ENCODE measurements at places on chromosomes 2 and 18.

GRCh38 chr18:7466190-7466589 is 100.9 kb upstream of the PTPRM start:
- no peak for DNase-seq

DNA sequence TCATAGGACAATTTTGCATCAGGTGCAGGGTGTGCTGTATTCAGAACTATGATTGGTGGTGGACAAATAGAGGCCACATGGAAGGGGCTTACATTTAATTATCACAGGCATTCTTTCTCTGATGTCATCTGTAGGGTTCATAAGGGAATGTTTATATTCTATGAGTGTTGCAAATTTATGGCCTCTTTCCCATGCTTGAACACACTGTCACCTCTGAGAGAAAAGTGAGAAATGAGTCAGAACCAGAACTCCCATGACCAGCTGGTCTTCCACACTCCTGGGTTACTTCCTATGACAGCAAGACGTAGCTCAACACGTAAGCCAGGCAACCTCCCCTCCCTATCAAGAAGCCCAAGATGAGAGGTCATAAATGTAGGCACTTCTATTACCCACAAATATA is 310.8 kb downstream of the PIEZO2 start:
- DNase-seq, result no peak

DNA sequence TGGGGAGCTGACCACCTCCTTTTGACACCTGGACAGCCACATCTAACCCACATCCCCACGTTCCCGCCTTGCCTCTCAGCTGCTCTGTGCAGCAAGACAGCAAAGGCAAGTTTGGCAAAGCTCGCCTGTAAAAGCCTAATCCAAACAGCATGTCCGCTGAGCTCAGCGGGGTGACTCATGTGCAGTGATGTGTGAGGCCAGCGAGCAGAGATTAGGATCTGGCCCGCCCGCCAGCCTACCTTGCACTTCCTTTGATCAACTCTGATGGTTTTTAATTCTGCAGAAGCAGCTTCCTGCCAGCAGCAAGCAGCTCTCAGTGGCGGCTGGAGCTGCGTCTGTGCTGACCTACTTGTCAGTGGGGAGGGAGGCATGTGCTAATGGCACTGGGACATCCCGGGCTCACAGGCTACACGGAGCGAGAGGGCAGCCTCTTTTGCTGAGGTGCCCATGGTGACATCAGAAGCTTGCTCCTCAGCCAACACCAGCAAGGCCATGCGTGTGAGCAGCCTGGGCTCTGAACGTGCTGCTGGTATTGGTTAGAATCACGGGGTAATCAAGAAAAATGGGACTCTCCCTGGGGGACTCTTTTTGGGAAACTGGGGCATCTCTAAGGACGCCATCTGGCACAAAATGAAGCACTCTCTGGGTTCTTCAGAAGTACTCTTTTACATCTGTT is 36.0 kb upstream of the EML4 start:
- DNase-seq, result peak; percentile 80

- DNase-seq, result no peak
Observed at GRCh38 chr2:236859908-236860307, 225.8 kb upstream of the COPS8 start.

GRCh38 chr2:152694161-152694661 is 23.1 kb downstream of the PRPF40A start:
- peak; percentile 45 for DNase-seq

Measured in osteoblast (primary cell).